ENCODE measurements at places on chromosomes 12 and 14. TPM values are rescaled to one million over a fixed set of nuclear protein-coding genes. Genes with fewer than 3 reads are reported as not detected.

Gene MYF5
- not detected for total RNA-seq

Gene KRT73
- not detected for total RNA-seq

Gene SCYL2
- total RNA-seq, result 37.5 TPM

Gene KRT79
- total RNA-seq, result not detected

Gene KRT72
- not detected for total RNA-seq

Gene GPX2
- not detected for total RNA-seq

Gene CIDEB
- 3.7 TPM for total RNA-seq

Gene APOF
- not detected for total RNA-seq

Gene GPD1
- 16.3 TPM for total RNA-seq

Gene CMKLR1
- total RNA-seq, result 6.9 TPM

Gene GPRC5D
- not detected for total RNA-seq

Gene DPPA3
- total RNA-seq, result not detected

Gene CLEC2B
- total RNA-seq, result 2.6 TPM

Gene NPAS3
- total RNA-seq, result 2.8 TPM

Gene RNASE11
- total RNA-seq, result not detected

Gene PTHLH
- 2.0 TPM for total RNA-seq

Gene PFDN5
- 413 TPM for total RNA-seq

Gene NFATC4
- total RNA-seq, result 7.7 TPM

Gene ANKRD33
- not detected for total RNA-seq

Gene BLOC1S1
- 136 TPM for total RNA-seq

Gene IL26
- total RNA-seq, result not detected

Gene KRT74
- total RNA-seq, result not detected

GRCh38 chr12:20808521-20808920 lies 2.0 kb upstream of the SLCO1B3 start:
- no peak for DNase-seq

- DNase-seq, result no peak
These were observed 43.7 kb upstream of the ATP2B1 start for GRCh38 chr12:89752341-89752740.

DNA sequence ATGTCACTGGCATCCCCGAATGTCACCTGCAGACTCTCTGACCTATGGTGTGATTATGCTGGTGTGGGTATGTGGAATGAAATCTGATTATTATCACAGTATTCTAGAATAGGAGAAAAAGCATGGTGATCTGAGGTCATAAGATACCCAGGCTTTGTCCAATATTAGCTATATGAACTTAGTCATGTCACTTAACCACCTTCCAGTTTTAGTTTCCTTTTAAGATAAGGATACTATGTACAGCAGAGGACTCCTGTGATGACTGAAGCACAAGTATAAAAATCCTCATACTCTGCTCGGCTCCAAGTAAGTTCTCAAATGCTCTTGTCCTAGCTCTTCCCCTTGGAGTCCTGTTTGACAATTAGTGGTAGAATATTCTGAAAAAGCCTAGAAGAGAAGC lies 2.8 kb downstream of the GNS start:
- DNase-seq, result no peak

DNA sequence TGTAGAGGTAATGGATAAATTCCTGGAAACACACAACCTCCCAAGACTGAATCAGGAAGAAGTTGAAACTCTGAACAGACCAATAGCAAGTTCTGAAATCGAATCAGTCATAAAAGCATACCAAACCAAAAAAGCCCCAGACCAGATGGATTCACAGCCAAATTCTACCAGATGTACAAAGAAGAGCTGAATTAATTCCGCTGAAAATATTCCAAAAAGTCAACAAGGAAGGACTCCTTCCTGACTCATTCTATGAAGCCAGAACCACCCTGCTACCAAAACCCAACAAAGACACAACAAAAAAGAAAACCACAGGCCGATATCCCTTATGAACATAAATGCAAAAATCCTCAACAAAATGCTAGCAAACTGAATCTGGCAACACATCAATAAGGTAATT lies 81.5 kb downstream of the SLC38A4 start:
- no peak for DNase-seq

GRCh38 chr14:20262642-20263128 lies 23.6 kb downstream of the OR11H4 start:
- DNase-seq, result no peak

DNA sequence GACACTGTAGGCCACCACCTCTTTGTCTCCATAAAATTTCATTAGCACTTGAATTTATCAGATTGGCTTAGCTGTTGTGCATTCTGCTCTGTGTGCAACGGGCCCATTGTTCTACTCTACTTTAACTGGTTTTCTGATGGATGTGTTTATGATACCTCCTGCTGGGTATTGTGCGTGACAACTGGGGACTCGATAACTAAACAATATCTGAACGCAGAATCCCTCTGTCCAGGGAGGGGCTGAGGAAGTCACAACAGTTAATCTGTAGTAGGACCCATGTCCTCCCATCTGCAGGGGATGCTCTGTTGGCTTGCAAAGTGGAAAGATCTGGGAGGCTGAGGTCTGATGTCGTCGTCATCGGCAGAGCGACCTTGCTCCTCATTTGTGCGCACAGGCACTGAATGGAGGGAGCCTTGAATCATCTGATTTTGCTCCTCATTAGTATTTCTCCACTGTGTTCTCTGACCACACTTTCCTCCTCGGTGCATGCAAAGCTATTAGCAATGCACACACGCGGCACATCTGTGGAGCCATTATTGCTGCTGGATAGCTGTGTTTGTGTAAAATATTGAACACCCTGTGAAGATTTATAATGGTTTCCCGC lies 422.5 kb downstream of the NRXN3 start:
- no peak for DNase-seq

GRCh38 chr12:93526786-93527428 lies 45.6 kb upstream of the SOCS2 start:
- DNase-seq, result no peak

- DNase-seq, result no peak
These were observed 39.9 kb downstream of the LTBP2 start for GRCh38 chr14:74571901-74572725.

- no peak for DNase-seq
These were observed 163.9 kb downstream of the TBX5 start for GRCh38 chr12:114241973-114242434.

DNA sequence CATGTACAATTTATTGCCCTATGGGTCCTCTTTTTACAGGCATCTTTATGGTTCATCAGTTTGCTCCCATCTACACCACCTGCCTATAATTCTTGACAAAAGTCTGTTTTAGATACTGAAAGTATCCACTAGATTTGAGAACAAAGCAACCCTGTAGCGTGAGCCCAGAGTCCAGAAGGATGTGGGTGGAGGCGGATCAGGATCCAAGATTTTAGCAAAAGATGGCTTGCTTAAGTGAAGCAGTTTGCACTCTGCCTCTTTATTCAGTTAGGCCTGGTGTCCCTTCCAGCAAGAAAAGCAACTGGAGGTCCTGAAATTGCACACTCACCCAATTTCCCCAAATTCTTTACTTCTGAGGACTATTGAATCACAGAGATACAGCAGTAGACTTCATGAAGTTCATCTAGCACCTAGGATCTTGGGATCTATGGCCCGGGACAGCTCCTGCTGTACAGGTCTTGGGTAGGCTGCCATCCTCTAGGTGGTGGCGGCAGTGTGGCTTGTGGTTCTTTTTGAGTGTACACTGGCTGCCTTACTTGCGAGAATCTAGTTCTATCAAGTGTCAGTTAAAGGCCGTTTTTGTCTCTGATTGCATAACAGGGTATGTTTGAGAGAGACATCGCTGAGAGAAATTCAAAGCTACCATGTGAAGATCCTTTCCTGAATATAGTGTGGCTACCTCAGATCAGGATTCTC lies 873.2 kb downstream of the NRXN3 start:
- no peak for DNase-seq

- no peak for DNase-seq
These were observed 435.9 kb upstream of the PDE3A start for GRCh38 chr12:19932413-19932812.

GRCh38 chr12:103769240-103769945 lies 71.6 kb downstream of the NT5DC3 start:
- no peak for DNase-seq

GRCh38 chr12:41684997-41685396 lies 459.7 kb downstream of the GXYLT1 start:
- DNase-seq, result no peak

- no peak for DNase-seq
These were observed 23.6 kb downstream of the MMAB start for GRCh38 chr12:109549613-109550270.

DNA sequence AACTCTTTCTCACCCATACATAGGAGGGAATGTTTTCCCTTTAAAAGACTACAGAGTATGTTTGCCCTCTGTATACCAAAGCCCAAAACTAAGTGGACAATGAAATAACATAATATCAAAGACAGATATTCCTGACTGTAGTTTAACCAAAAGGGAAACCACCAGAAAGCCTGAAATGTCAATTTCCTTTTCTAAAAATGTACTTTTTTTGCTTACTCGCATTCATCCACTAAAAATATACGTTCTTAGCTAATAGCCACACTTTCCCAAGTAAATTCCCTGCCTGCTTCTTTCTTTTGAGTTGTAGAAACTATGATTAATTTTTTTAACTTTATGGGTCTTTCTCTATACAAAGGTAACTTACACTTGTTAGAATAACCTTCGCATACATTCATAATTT lies 280.2 kb downstream of the PDZRN4 start:
- no peak for DNase-seq

GRCh38 chr12:80087486-80088213 lies 11.7 kb upstream of the OTOGL start:
- no peak for DNase-seq

GRCh38 chr14:90846511-90846910 lies 30.3 kb upstream of the TTC7B start:
- no peak for DNase-seq

GRCh38 chr14:41022932-41023331 lies 583.7 kb upstream of the LRFN5 start:
- DNase-seq, result no peak

DNA sequence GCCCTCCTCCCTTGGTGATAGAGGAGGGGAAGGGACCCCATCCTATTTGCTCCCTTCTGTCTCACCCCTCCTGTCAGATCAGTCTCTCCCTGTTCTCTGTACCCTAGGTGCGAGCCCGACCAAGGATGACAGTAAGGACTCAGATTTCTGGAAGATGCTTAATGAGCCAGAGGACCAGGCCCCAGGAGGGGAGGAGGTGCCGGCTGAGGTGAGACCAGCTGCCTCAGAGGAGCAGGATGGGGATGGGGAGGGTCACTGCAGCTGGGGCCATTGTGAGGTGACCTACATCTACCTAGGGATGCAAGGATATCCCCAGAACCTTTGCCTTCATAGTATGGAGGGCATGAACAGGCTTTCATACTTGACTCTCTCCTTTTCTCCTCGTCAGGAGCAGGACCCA lies 22.2 kb downstream of the AGAP2 start:
- no peak for DNase-seq

- DNase-seq, result no peak
These were observed 23.6 kb downstream of the NELL2 start for GRCh38 chr12:44852483-44852882.

GRCh38 chr12:13725049-13725448 lies 256.4 kb downstream of the GRIN2B start:
- no peak for DNase-seq

DNA sequence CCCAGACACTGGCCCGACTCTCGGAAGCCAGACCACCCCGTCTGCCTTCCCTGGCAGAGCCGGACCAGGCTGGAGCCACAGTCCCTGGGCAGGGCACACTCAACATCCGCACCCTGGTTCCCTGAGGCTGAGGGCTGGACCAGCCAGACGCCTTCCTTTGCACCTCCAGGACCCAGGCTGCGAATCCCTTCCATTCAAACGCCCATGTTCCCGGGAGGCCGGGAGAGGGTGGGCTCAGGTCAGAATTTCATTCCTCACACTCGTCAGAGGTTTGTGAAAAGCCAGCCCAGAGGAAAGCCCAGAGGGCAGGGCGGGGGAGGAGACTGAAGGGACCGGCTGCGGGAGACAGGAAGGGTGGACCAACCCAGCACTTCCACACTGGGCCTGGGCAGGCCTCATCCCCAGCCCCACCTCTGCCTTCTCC lies 58.7 kb downstream of the LRRC74A start:
- peak; percentile 70 for DNase-seq

DNA sequence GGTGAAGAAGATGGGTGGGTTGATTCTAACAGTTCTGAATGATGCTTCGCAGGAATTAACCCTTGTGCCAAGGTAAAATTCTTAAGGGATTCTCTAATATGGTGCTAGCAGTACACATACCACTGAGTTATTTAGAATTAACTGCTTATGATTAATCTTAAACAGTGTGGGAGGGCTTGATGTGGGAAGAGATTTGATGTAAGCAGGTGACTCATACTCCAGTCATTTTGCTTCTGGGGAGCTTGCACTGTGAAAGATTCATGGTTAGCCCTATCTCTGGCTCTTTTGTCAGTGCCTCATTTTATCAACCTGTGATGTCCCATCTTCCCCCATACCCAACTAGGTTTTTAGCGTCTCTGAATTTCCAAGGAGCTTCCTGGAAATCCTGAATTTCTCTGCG lies 83.8 kb downstream of the NRXN3 start:
- no peak for DNase-seq

GRCh38 chr14:51394384-51394783 lies 154.3 kb downstream of the TMX1 start:
- no peak for DNase-seq

GRCh38 chr14:99231850-99232713 lies 39.9 kb downstream of the BCL11B start:
- no peak for DNase-seq

Data from heart right ventricle (tissue), 16 donors.